Pancreas (tissue), 10 donors: ENCODE measurements at places on chromosomes 6 and 20.

DNA sequence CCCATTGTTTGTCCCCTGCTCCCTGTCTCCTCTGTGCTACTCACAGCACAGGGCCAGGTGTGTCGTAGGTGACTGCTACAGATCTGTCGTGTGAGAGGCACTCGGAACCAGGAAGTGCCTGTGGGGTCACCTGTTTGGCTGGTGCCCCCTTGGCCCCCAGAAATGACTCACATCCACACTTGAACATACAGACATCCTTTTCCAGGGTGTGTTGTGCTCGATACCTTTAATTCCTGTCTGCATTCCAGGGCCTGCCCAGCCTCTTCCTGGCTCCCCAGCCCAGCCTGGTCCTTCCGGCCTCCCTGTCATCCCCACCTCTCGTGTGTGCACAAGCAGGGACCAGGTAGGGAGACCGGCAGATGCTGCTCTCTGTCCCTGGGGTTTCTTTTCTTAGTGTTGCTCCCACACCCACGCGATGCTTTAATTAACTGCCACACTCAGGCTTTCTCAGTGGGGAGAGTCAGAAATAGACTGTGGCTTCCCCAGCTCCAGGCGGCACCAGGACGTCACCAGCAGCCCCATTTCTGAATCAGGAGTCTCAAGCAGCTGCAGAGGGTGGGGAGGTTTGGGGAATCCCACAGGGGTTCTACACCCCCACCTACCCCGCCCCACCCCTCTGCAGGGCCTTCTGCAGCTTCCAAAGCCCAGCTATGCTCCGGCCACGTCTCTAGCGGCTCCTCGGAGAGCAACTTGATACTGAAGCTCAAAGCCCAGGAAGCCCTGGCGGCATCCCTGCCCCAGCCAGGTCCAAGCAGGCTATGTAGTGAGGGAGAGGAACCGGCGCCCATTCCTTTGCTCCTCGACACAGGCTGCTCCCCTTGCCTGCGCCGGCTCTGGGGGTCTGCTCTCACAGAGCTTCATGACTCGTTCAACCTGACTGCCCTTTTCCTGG, 102.2 kb downstream of the SYCP2 start:
- no peak for DNase-seq
- H3K4me1 ChIP-seq: no peaks in the 10 kb centered on the region
- H3K27ac ChIP-seq: no peak overlapping the region
- no peaks in the 10 kb centered on the region for H3K36me3 ChIP-seq

GRCh38 chr6:33061987-33062386, 11.5 kb downstream of the HLA-DPA1 start:
- H3K36me3 ChIP-seq: no peaks in the 10 kb centered on the region
- H3K27me3 ChIP-seq: no peaks in the 10 kb centered on the region
- DNase-seq: no peak
- H3K4me1 ChIP-seq: no peaks in the 10 kb centered on the region
- H3K4me3 ChIP-seq: no peak overlapping the region

GRCh38 chr20:61935926-61936700, 129.6 kb downstream of the TAF4 start:
- H3K27me3 ChIP-seq: no peaks in the 10 kb centered on the region
- H3K4me3 ChIP-seq: no peak overlapping the region
- H3K27ac ChIP-seq: no peak overlapping the region
- H3K4me1 ChIP-seq: no peaks in the 10 kb centered on the region

- DNase-seq: no peak
- no peak within 1 kb of the TSS for H3K4me3 ChIP-seq
- no peaks in the 10 kb centered on the region for H3K4me1 ChIP-seq
Measured at GRCh38 chr6:168078943-168079405, at the start of gene FRMD1. FRMD1 (minus strand) TSS chr6:168079212; CDS start chr6:168079094, 118 bp downstream.

GRCh38 chr6:136104556-136104955, 145.6 kb downstream of the MTFR2 start:
- no peaks in the 10 kb centered on the region for H3K36me3 ChIP-seq
- H3K27me3 ChIP-seq: no peaks in the 10 kb centered on the region
- no peak for DNase-seq
- no peak overlapping the region for H3K27ac ChIP-seq
- H3K4me3 ChIP-seq: no peak overlapping the region
- no peaks in the 10 kb centered on the region for H3K4me1 ChIP-seq

DNA sequence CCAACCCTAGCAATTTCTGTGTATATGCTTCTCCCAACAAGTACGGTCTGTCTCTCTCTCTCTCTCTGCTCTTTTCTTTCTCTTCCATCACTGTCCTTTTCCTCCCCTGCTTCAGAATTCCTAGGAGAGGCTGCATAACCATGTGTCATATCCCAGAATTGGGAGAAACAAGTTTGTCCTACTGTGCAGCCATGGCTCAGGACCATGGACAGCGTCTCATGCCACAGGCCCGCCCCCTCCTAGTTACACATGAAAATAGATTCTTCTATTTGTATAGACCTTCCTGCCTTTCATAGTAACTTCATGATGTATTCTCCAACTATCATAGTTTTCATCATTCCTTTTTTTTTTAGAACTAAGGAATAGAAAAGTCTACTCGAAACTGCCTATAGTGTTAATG, 98.0 kb downstream of the FNDC1 start:
- H3K27me3 ChIP-seq: no peaks in the 10 kb centered on the region
- no peak overlapping the region for H3K4me3 ChIP-seq
- H3K4me1 ChIP-seq: no peaks in the 10 kb centered on the region
- H3K27ac ChIP-seq: no peak overlapping the region
- no peak for DNase-seq
- H3K36me3 ChIP-seq: no peaks in the 10 kb centered on the region

DNA sequence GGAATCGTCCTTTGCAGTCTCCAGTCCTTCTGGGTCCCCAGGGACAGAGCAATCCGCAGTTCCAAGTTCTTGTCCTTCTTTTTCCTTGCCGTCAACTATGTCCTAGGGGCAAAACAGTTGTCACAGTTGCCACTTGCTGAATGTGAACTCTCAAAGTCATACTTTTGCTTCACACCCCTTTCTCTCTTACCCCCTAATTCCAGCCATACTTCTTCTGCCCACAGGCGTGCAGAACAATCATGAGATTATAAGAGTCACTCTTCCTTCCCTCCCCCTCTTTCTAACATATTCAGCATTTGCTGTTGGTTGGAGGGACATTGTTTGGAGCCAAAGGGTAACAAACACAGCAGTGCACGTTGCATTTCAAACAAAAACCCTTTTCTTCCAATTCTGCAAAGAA, 74.4 kb downstream of the BCAS1 start:
- H3K27ac ChIP-seq: no peak overlapping the region
- no peaks in the 10 kb centered on the region for H3K27me3 ChIP-seq
- no peaks in the 10 kb centered on the region for H3K36me3 ChIP-seq

DNA sequence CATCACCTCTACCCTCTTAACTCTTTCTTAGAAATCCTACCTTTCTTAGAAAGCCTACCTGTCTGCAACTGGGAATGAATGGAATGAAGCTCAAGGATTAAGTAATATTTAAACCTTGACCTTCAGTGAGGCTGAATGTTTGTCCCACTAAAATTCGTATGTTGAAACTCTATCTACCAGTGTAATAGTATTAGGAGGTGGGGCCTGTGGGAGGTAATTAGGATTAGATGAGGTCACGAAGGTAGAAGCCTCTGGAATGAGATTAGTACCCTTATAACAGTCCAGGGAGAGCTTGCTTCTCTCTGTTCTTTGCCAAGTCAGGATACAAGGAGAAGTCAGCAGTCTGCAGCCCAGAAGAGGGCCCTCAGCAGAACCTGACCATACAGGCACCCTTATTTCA, 158.0 kb downstream of the TENT5A start:
- H3K4me3 ChIP-seq: no peak overlapping the region
- H3K4me1 ChIP-seq: no peaks in the 10 kb centered on the region
- no peak for DNase-seq
- no peaks in the 10 kb centered on the region for H3K27me3 ChIP-seq

GRCh38 chr20:48877304-48877703, 44.2 kb upstream of the ARFGEF2 start:
- DNase-seq: no peak
- no peak overlapping the region for H3K4me3 ChIP-seq
- H3K4me1 ChIP-seq: no peaks in the 10 kb centered on the region
- no peaks in the 10 kb centered on the region for H3K27me3 ChIP-seq

DNA sequence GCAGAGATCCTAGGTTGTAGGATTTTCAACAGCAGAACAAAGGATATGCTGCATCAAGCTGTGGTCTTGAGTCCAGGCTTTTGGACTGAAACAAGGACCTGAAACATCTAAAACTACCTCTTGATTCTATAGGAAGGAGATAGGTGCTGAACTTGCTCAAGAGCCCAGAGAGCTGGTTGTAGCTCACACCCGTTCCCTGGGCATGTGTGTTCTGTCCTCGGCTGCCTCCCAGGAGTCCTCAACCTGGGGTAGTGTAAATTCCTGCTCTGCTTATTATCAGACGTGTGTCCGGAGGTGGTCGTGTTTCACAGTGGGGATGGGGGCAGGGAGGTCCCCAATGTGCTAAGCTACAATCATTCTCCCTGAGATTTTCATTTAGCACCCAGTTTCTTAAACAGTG, 4.8 kb downstream of the NOP56 start:
- no peak overlapping the region for H3K4me3 ChIP-seq
- no peak overlapping the region for H3K27ac ChIP-seq
- H3K36me3 ChIP-seq: peaks cover 21% of the 10 kb centered on the region
- no peaks in the 10 kb centered on the region for H3K27me3 ChIP-seq

- H3K36me3 ChIP-seq: peaks cover 12% of the 10 kb centered on the region
- no peak for DNase-seq
- H3K27me3 ChIP-seq: no peaks in the 10 kb centered on the region
- no peak overlapping the region for H3K27ac ChIP-seq
Measured at GRCh38 chr20:38751360-38751976, 3.2 kb downstream of the ACTR5 start.

- no peaks in the 10 kb centered on the region for H3K36me3 ChIP-seq
- peak within 1 kb of the TSS; percentile 79 for H3K27ac ChIP-seq
- peaks cover 15% of the 10 kb centered on the region for H3K4me1 ChIP-seq
- no peaks in the 10 kb centered on the region for H3K27me3 ChIP-seq
- DNase-seq: peak; percentile 96
Measured at GRCh38 chr20:10434832-10435812, at the start of gene SLX4IP. SLX4IP (plus strand) TSS chr20:10435305; CDS start chr20:10458205, 22,900 bp downstream.

DNA sequence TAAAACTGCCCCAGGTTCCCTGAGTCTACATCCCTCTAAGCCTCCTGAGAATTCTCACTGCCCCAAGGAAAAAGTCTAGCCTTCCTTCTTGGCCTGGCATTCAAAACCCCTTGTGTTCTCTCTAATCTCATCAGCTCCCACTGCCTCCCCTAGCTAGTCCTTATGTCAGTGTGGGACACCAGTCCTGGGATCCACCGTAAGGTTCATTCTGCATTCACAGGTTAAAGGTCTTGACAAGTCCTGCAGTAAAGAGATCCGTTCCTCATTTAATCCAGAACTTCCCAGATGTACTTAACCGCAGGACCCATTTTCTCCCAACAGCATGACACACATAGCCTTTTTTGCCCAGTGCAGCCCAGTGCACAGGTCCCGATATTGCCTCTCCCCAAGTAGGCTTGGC, 11.6 kb downstream of the MAPK13 start:
- H3K4me3 ChIP-seq: no peak overlapping the region
- peaks cover 3% of the 10 kb centered on the region for H3K36me3 ChIP-seq
- H3K27ac ChIP-seq: no peak overlapping the region
- H3K27me3 ChIP-seq: no peaks in the 10 kb centered on the region
- no peaks in the 10 kb centered on the region for H3K4me1 ChIP-seq

GRCh38 chr20:47380481-47380880, 24.0 kb upstream of the ZMYND8 start:
- no peak for DNase-seq
- no peak overlapping the region for H3K4me3 ChIP-seq
- peaks cover 8% of the 10 kb centered on the region for H3K4me1 ChIP-seq
- H3K27ac ChIP-seq: no peak overlapping the region
- no peaks in the 10 kb centered on the region for H3K36me3 ChIP-seq
- no peaks in the 10 kb centered on the region for H3K27me3 ChIP-seq

DNA sequence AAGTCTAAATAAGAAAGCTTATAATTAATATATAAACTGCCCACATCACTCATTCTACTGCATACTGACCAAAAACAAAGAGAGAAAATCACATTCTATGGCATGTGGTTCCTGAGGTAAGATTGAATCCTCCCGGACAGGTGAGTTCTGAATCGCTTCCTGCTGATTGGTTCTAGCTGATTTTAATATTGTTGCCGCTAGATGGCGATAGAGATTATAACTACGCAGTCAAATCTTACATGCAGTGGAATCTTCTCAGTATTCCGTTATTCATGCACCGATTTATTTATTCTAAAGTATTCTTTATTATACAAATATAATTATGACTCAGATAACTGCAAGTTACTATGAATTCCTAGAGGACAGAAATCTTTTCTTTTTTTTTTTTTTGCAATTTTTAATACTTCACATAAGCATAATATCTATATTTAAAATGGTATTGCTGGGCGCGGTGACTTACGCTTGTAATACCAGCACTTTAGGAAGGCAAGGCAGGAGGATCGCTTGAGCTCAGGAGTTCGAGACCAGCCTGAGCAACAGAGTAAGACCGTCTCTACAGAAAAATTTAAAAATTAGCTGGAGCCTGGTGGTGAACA, 24.2 kb upstream of the TMX4 start:
- no peaks in the 10 kb centered on the region for H3K4me1 ChIP-seq
- H3K27me3 ChIP-seq: no peaks in the 10 kb centered on the region
- no peak overlapping the region for H3K27ac ChIP-seq
- no peaks in the 10 kb centered on the region for H3K36me3 ChIP-seq
- DNase-seq: no peak
- no peak overlapping the region for H3K4me3 ChIP-seq

- no peak for DNase-seq
- H3K36me3 ChIP-seq: no peaks in the 10 kb centered on the region
- H3K4me3 ChIP-seq: no peak overlapping the region
- H3K27ac ChIP-seq: no peak overlapping the region
Measured at GRCh38 chr6:137056121-137056880, 11.5 kb upstream of the IL20RA start.

DNA sequence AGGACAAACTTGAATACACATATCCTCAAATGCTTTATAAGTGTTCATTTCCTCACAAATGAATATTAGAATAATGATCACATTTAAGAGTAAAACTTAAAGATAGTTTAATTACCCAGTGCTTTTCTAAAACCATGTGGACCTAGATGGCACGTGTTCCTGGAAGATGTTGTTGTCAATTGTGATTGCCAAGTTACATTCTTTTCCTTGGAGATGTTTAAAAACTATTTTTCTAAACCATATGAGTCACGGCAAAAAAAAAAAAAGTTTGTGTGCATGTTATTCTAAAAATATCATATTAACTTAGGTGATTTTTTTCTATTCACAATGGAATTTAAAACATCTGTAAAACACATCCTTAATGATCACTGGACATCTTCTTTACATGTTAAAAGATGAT, 51.1 kb downstream of the RCAN2 start:
- H3K4me1 ChIP-seq: no peaks in the 10 kb centered on the region
- H3K27me3 ChIP-seq: no peaks in the 10 kb centered on the region
- H3K27ac ChIP-seq: no peak overlapping the region
- H3K4me3 ChIP-seq: no peak overlapping the region
- no peak for DNase-seq

DNA sequence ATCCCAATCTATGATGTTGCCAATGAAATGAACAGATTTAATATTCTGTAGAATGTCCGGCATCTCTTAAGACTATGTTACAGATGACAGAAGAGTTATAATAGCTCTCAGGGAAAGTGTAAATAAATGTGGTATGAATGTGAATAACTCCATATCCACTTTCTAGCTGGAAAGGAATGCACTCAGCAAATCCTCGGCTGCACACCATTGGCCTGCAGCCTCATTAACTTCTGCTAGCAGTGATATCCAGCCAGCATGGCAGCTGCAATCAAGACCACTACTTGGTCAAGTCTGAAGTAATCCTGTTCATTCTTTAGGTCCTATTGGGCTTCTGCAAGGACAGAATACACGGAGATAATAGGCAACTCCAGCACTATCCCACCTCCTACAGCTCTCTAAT, 17.3 kb upstream of the MICA start:
- H3K36me3 ChIP-seq: no peaks in the 10 kb centered on the region
- no peaks in the 10 kb centered on the region for H3K4me1 ChIP-seq
- DNase-seq: no peak
- H3K27ac ChIP-seq: no peak overlapping the region
- H3K4me3 ChIP-seq: no peak overlapping the region

GRCh38 chr6:7413151-7413823, 23.7 kb downstream of the RIOK1 start:
- H3K36me3 ChIP-seq: no peaks in the 10 kb centered on the region
- no peak overlapping the region for H3K4me3 ChIP-seq
- no peaks in the 10 kb centered on the region for H3K27me3 ChIP-seq
